NCI-H1417 treated with DMSO at 0.1 percent for 48 hours (cell line): ENCODE measurements at places on chromosomes 7 and 10.

- no peak for DNase-seq
Measured at GRCh38 chr10:17033529-17034260, 95.9 kb downstream of the CUBN start.

DNA sequence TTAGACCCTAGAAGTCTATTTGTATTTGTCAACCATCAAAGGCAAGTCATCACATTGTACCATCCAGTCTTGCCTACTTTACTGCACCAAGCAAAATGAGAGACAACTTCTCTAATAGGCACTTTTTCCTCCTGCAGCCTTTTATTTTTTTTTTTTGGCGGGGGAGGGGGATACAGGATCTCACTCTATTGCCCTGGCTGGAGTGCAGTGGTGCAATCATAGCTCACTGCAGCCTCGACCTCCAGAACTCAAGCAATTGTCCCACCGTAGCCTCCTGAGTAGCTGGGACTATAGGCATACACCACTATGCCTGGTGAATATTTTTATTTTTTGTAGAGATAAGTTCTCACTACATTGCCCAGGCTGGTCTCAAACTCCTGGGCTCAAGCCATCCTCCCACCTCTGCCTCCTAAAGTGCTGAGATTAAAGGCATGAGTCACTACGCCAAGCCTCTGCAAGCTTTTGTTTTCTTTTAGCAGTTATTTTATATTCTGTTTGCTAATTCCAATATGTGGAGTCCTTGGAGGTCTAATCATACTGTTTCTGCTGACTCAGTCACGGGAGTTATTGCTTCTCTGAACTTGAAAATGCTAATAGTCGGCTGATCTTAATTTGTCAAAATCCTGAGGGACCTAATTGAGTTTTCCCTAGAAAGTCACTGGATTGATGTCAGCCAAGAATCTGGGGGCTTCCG is 14.2 kb downstream of the KPNA7 start:
- DNase-seq: no peak

- no peak for DNase-seq
Measured at GRCh38 chr7:49937608-49938007, 155.4 kb downstream of the ZPBP start.

- DNase-seq: no peak
Measured at GRCh38 chr10:121092720-121093095, 241.5 kb downstream of the WDR11 start.

GRCh38 chr7:36599645-36600313 is 124.5 kb downstream of the AOAH start:
- DNase-seq: no peak
